ENCODE measurements at places on chromosomes 2 and 18. TPM values are rescaled to one million over a fixed set of nuclear protein-coding genes. Genes with fewer than 3 reads are reported as not detected.

- H3K4me1 ChIP-seq = peaks cover 20% of the 10 kb centered on the region
- no peak overlapping the region for H3K4me3 ChIP-seq
- H3K27me3 ChIP-seq = no peaks in the 10 kb centered on the region
- H3K36me3 ChIP-seq = no peaks in the 10 kb centered on the region
- no peak for DNase-seq
Observed at GRCh38 chr18:77209587-77209986, 40.1 kb upstream of the GALR1 start.

The PROKR1 gene
- 4.4 TPM for total RNA-seq

- H3K4me1 ChIP-seq = no peaks in the 10 kb centered on the region
- H3K36me3 ChIP-seq = peaks cover 7% of the 10 kb centered on the region
- DNase-seq = no peak
Observed at GRCh38 chr2:193549661-193550060, 1354.9 kb upstream of the TMEFF2 start.

DNA sequence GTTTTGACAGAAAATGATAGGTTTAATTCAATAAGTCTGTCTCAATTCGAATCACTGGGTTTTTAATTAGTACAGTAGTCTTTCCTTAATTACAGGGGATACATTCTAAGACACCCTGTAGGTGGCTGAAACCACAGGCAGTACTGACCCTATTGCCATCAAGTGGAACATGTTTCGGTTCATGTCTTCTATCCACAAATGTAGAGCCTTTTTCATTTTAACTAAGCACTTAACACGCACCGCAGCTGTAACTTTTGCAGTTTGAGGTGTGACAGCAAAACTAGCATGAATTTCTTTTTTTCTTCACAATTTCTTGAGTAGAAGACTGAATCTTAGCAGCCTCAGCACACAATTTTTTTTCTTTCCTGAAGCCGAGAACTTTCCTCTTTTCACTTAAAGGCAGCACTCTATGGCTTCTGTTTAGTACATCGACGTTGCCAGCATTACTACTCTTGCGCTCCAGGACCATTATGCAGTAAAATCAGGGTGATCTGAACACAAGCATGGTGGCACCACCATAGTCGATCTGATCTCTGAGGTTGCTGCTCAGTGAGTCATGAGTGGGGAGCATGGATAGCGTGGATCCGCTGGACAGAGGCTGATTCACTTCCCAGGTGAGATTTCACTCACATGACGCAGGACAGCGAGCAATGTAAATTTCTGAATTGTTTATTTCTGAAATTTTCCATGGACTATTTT lies 805.1 kb downstream of the RNF144A start:
- no peaks in the 10 kb centered on the region for H3K36me3 ChIP-seq
- H3K4me1 ChIP-seq = peaks cover 26% of the 10 kb centered on the region
- no peaks in the 10 kb centered on the region for H3K27me3 ChIP-seq
- no peak overlapping the region for H3K27ac ChIP-seq
- no peak overlapping the region for H3K4me3 ChIP-seq

DNA sequence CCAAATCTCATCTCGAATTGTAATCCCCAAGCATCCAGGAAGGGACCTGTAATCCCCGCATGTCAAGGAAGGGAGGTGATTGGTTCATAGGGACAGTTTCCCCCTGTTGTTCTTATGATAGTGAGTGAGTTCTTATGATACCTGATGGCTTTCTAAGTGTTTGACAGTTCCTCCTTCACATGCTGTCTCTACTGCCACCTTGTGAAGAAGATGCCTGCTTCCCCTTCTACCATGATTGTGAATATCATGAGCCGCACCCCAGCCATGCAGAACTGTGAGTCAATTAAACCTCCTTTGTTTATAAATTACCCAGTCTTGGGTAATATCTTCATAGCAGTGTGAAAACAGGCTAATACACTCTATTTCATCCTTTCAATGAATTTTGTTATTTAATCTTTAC lies 446.7 kb downstream of the RNF144A start:
- H3K4me3 ChIP-seq = no peak overlapping the region
- H3K36me3 ChIP-seq = peaks cover 5% of the 10 kb centered on the region
- H3K27ac ChIP-seq = no peak overlapping the region
- no peak for DNase-seq
- H3K27me3 ChIP-seq = peaks cover 1% of the 10 kb centered on the region

DNA sequence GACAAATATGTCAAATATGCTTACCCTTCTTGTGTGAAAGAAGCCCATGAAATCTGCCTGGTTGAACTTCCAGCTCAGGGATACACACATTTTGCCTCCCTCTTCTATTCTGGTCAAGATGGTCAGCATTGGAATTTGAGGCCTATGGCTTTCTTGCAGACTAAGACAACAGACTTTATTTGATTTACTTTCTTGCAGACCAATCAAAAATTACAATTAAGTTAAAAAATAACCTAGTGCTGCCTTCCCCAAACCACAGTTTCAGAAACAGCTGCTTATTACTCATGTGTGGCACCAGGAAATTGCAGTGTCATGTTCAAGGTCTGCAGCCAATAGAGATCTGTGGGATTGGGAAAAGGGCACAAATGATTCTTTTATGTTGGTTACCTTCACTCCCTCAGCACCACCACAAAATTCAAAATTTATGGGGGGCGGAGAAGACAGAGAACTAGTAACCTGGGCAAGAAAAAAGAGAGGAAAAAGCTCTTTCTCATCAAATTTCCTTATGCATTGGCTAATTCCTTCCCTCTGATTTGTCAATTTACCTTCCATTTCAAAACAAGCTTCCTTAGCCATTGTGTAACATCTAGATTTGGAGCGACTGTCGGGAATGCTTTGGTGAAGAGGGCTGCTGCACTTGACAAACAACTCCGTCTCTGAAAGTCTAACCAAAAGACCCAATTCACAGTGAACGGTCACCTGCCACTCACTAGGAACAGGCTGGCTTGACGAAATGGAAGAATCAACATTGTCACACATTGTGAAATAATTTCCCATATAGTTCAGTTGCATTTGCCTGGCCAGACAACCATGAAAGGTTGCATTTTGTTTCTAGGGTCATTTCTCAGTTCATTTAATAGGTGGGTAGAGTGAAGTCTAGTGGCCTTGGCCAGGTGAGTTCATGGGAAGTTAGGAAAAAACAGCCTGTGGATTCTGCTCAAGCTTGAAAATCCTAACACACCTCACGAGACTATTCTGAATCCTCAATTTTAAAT lies 100.4 kb upstream of the FZD5 start:
- H3K4me3 ChIP-seq = no peak overlapping the region
- H3K27ac ChIP-seq = peak overlapping the region; percentile 55
- H3K27me3 ChIP-seq = no peaks in the 10 kb centered on the region
- no peaks in the 10 kb centered on the region for H3K36me3 ChIP-seq
- H3K4me1 ChIP-seq = peaks cover 16% of the 10 kb centered on the region

The DSG4 gene
- not detected for total RNA-seq

DNA sequence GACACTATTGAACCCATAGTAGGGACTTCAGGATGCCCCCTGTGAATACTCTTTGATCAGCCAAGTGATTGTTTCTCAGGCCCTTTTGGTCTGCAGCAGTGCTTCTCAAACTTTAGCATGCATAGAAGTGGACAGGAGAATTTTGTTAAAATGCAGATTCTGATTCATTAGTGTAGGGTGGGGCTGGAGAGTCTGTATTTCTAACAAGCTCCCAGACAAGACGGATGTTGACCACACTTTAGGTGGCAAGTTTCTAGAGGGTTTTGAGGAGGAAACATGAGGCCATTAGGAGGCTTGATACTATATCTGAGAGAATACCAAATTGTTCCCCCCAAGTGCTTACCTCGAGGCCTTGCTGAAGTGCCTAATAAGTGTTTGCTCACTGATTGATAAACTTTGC lies 317.9 kb downstream of the CLIP4 start:
- H3K4me1 ChIP-seq = peaks cover 9% of the 10 kb centered on the region
- no peak for DNase-seq
- no peaks in the 10 kb centered on the region for H3K27me3 ChIP-seq
- no peak overlapping the region for H3K27ac ChIP-seq
- H3K36me3 ChIP-seq = no peaks in the 10 kb centered on the region

GRCh38 chr2:144643537-144644336 lies 123.8 kb upstream of the ZEB2 start:
- peaks cover 6% of the 10 kb centered on the region for H3K36me3 ChIP-seq
- H3K27me3 ChIP-seq = no peaks in the 10 kb centered on the region
- DNase-seq = no peak
- no peak overlapping the region for H3K27ac ChIP-seq

GRCh38 chr2:53768242-53768542 lies 588 bp downstream of the CHAC2 start:
- H3K27me3 ChIP-seq = no peaks in the 10 kb centered on the region
- H3K4me3 ChIP-seq = peak overlapping the region; percentile 90
- DNase-seq = peak; percentile 36
- peaks cover 9% of the 10 kb centered on the region for H3K36me3 ChIP-seq
- peaks cover 23% of the 10 kb centered on the region for H3K4me1 ChIP-seq

- H3K36me3 ChIP-seq = no peaks in the 10 kb centered on the region
- peaks cover 23% of the 10 kb centered on the region for H3K4me1 ChIP-seq
- DNase-seq = no peak
- H3K27ac ChIP-seq = no peak overlapping the region
- H3K4me3 ChIP-seq = no peak overlapping the region
Observed at GRCh38 chr2:105437708-105438103, 38.9 kb upstream of the FHL2 start.

The SALL3 gene
- 83.8 TPM for total RNA-seq

DNA sequence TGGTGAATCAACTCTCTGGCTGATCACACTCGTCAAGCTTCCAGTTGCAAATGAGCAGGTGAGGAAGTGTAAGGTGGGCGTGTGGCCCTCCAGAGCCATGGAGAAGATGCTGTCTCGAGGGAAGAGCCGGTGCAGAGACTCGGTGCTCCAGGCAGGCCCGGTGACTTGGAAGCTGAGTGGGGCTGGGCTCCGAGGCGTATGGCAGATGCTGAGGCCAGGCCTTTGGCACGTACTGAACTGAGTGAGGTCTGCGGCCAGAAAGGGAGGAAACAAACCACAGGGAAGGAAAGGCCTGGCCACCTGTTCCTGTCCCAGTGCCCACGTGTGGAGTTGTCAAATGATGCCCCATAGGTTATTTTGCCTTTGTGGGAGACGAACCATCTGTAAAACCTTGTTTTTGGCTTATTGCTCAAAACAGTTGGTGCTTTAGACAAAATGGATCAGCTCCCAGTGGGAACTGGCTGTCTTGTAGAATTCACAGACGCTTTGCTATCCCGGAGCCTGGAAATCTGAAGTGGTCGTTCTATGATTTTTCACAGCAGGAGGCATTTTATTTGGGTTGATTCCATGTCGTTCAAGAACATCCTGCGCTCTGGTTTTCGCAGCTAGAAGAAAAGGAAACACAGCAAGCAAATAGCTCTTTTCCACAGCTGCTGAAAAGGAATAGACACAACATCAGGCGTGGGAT lies 117.5 kb upstream of the TMEM18 start:
- H3K27me3 ChIP-seq = peaks cover 10% of the 10 kb centered on the region
- no peak for DNase-seq
- H3K36me3 ChIP-seq = peaks cover 7% of the 10 kb centered on the region
- H3K27ac ChIP-seq = peak overlapping the region; percentile 83

The OSR1 gene
- total RNA-seq = 0.55 TPM

The CNDP1 gene
- total RNA-seq = 0.11 TPM

GRCh38 chr2:81355436-81355835 lies 1050.9 kb upstream of the LRRTM1 start:
- H3K4me3 ChIP-seq = no peak overlapping the region
- no peaks in the 10 kb centered on the region for H3K27me3 ChIP-seq
- H3K4me1 ChIP-seq = no peaks in the 10 kb centered on the region
- DNase-seq = no peak
